Stimulated activated CD4-positive, alpha-beta T cell treated with anti-CD3 and anti-CD28 coated beads, Interleukin-12 subunit alpha, Interleukin-12 subunit beta, amount 100 ng/mL, for 48 hours (primary cell): ENCODE measurements at places on chromosomes 5 and 9.

DNA sequence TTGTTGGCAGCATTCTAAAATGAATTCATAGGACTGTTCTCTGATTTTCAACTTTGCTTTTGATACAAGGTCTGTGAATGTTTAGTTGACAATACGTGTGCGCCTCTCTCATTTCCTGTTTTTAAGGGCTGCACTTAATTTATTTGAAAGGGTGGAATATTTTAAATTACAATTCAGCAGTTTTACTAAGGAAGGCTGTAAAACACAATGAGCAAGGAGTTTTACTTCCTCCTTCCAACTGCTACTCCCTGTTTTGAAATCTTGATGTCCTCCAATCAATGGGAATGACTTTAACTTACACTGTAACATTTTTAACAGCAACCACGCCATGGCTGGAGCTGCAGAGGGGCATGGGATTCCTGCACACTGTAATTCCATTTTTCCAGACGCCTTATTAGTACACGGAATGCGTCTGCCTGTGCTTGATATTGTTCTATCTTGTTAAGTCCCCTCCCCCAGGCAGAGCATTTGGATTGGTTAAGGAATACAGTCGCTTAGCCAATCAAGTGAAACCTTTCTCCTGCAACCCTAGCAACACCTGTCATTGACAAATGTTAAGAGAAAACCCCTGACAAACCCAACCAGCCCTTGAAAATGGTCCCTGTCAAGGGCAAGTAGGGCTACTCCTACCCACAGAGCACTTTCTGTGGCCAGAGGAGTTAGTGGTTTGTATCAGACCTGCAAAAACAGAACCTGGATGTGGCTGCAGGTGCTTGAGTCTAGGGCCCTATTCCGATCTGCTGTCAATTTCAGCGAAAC is 12.5 kb upstream of the ZSWIM6 start:
- DNase-seq, result no peak

- no peak for DNase-seq
These were observed 40.0 kb downstream of the PSD2 start for GRCh38 chr5:139835656-139836055.

- no peak for DNase-seq
These were observed 36.4 kb downstream of the MTMR12 start for GRCh38 chr5:32276173-32276853.

DNA sequence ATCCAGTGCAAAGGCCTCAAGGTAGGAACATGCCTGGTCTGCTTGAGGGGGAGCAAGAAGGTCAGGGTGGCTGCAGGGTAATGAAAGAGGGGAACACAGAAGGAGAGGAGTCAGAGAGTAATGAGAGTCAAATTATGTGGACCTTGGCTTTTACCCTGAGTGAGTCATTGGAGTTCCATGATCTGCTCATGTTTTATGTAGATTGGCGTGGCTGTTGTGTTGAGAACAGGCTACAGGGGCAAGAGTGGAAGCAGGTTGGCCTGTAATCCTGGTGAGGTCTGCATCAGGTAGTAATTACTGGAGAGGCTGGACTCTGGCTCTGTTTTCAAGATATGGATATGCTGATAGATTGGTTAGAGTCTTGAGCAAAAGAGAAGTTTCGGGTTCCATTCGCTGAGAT is 177.7 kb upstream of the NR3C1 start:
- DNase-seq, result no peak

GRCh38 chr5:59146729-59147128 is 563.9 kb downstream of the RAB3C start:
- no peak for DNase-seq

DNA sequence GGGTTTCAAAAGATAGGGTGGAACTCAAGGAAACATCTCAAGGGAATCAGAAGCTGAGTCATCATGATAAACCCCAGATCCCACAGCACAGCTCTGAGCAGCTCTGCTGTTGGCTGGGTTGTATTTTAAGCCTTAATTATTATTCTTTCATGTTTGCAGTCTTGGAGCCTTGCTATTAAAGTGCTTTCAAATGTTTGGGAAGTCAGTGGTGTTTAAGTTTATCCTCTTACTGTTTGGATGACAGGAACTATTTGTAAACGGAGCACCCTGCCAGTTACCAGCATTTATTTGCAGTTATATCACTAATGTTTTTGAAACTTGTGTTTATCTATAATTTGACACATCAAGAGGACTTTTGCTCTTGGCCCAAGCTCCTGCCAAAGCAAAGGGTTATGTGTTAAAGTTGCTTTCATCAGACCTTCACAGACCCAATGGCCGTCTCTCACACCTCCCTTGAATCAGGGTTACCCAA is 141.1 kb upstream of the SPDL1 start:
- DNase-seq, result no peak

GRCh38 chr5:148833122-148833521 is 6.7 kb downstream of the ADRB2 start:
- DNase-seq, result no peak

- no peak for DNase-seq
These were observed 515 bp downstream of the LCP2 start for GRCh38 chr5:170296935-170297588.

- DNase-seq, result no peak
These were observed 120.6 kb downstream of the HMHB1 start for GRCh38 chr5:143932584-143932983.
